ENCODE measurements at places on chromosomes 11 and 22.

DNA sequence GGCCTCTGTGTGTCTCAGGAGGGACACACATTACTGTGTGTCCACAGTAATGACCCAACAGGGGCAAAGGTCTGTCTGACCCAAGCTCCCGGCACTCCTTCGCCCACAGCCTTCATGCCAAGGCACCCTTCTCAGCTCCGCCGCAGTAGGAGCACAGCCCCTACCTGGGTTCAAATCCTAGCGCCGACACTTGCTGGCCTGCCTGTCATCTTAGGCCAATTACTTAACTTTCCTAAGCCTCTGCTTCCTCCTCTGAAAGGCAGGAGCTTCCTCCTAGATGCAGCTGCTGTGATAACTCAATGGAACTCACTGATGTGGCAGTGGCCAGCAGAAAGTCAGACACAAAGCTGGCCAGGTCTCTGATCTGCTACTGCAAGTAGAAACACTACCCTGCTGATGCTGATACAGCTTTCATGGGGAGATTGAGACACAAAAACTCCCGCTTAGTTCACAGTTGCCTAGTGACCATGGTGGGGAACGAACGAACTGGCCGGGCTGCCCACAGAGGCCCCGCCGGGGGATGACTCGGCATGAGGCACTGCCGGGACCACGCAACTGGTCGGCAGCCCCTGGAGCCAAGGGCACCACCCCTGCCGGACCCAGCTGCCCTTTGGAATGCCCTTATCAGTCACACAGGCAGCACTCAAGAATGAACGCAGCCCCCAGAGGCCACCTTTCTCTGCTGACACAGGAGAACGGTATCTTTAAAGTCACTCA, 8.1 kb downstream of the EHD1 start:
- DNase-seq: no peak

GRCh38 chr11:25727944-25728343, 604.0 kb upstream of the ANO3 start:
- DNase-seq: no peak

DNA sequence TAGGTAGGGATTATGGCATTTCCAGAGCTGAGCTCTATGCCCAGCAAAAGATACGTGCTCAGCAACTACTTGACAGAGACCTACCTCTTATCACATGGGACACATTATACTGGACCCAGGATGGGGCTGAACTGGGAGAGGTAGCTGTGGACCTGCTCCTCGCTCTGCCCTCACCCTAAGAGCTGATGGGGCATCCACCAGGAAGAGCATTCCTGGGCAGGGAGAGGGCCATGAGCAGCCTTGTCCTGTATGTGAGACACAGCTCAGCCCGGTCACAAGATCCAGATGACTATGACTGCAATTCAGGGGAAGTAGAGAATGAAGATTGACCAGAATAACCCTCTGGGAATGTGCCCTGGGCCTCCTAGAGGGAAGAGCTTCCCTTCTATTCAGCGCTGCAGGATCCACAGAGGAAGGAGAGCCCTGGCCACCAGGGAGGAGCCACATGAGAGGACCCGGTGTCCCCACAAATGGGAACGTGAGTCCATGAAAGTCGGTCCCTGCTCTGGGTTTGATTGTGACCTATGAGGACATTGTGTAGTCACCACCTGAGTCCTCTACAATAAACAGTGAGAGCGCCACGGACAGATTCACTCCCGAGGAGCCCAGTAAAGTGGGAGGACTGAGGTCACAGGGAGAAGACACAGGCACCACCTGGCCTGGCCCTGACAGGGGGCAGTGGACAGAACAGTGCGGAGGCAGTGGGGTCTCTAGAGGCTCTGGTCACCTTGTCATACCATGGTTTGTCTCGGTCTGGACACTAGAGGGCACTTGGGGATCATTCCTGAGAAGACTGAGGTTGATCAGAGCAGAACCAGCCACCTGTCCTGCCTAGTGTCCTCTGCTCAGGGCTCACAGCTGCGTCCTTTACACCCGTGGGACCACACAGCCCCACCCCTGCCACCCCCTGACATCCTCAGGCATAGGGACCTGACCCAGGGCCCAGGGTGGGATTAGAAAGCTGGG, 99.5 kb downstream of the ZNF280B start:
- no peak for DNase-seq

DNA sequence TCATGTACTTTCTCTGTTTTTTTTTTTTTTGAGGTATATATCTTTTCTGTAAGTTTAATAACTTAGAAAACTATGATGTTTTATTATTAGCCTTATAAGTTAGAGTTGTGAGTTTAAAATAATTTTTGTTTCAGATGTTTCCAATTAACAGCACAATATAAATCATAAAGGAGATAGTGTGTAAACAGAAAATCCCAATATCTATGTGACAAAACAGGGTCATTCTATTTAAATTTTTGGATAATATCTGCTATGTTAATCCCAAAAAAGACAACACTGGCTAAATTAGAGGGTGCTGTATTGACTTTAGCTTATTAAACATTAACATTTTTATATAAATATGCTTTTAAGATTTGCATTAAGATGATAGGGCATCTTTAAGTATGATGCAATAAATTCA, 318.1 kb upstream of the CTSC start:
- DNase-seq: no peak

DNA sequence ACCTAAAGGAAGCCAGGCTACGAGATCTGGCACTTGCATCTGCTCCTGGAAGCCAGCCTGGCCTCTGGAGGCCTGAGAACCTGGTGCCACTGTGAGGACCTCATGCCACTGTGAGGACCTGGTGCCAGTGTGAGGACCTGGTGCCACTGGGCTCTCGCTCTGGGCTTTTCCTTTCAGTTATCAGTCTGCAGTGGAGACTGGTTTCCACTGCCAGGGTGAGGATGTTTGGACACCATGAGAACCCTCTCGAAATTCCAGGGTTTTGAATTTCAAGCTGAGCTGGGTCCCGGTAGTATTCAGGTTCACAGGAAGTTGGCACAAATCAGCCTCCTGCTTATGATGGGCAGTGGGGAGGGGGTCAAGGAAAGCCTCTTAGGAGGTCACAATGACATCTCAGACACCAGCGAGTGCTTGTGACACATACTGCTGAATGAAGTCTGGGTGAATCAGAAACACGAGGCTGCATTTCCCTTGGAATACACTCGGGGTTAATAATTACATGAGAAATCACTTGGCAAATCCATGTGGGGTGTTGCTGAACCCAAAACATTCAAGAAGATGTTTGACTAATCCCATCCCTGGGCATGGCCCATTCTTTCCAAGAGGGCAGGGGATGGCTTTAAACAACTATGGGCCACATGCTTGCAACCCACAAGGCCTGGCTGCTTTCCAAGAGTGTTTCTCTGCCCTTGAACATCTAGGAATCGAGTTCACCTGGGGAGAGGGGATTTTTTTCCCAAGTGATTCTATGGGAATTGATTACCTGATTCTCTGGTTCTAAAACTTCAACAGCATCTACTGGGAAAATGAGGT, 60.2 kb downstream of the LINC01488 start:
- DNase-seq: no peak

- DNase-seq: peak; percentile 75
Measured at GRCh38 chr11:44936525-44936924, 14.2 kb downstream of the TP53I11 start.

GRCh38 chr11:93166862-93167261, 30.9 kb downstream of the SLC36A4 start:
- no peak for DNase-seq

GRCh38 chr11:574632-575312, 1.5 kb upstream of the PHRF1 start:
- no peak for DNase-seq

- no peak for DNase-seq
Measured at GRCh38 chr11:109865548-109866186, 227.5 kb upstream of the ZC3H12C start.

DNA sequence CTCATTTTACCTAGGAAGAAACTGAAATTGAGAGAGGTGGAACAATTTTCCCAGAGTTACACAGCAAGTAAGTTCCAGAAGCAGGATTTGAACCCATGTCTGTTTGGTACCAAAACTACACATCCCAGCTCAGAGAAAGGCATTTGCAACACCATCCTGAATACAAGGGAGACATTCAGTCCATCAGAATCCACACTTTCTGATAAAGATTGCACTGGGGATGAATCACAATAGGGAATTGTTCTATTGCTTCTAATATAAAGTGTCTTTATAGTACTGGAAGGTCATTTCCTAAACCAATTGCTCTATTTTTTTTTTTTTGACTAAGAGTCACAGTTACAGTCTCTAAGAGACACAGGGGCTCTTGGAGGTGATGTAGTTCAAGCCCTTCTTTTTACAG, 208.1 kb upstream of the CADM1 start:
- no peak for DNase-seq

DNA sequence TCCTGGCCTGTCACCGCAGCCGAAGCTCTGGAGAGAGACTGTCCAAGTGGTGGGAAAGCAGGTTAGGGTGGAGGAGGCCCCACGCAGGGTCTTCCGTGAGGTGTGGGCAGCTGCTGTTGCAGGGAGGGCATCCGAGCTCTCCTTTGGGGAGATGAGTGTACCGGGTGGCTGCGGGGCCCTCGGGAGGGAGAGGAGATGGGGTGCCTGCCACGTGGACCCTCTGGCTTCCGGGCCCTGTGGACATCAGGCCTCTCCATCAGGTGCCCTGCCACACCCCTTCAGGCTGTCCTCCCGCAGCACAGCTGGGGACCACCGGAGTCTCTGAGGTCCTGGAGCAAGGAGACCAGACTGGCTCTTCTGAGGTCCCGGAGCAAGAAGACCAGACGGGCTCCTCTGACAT, 1.7 kb downstream of the PTDSS2 start:
- no peak for DNase-seq

DNA sequence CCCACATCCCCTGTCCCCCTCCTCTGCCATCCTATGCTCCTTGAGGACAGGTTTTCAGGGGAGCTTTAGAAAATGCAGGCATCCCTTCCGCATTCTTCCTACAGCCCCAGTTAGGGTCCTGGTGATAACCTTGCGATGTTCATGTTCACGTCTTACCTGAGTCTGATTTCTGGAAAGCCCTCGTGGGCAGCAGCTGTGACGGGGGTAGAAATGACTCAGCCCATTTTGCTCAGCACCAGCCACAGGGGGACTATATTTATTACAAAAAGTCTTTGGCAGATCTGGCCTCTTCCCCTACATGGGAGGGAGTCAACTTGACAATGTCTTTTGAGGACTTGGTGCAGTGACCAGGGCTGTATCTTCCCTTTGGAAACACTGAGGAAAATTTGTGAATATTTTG, 12.3 kb downstream of the PKNOX2 start:
- DNase-seq: no peak
